ENCODE measurements at places on chromosomes 5 and 9. TPM values are rescaled to one million over a fixed set of nuclear protein-coding genes. Genes with fewer than 3 reads are reported as not detected.

The OSMR gene
- total RNA-seq, result 32.2 TPM

The RELL2 gene
- 1.3 TPM for total RNA-seq

The GGTA1 gene
- total RNA-seq, result 11.4 TPM

The PCDHA9 gene
- total RNA-seq, result 1.5 TPM

The TRPM3 gene
- 0.33 TPM for total RNA-seq

The SNX24 gene
- 13.1 TPM for total RNA-seq

DNA sequence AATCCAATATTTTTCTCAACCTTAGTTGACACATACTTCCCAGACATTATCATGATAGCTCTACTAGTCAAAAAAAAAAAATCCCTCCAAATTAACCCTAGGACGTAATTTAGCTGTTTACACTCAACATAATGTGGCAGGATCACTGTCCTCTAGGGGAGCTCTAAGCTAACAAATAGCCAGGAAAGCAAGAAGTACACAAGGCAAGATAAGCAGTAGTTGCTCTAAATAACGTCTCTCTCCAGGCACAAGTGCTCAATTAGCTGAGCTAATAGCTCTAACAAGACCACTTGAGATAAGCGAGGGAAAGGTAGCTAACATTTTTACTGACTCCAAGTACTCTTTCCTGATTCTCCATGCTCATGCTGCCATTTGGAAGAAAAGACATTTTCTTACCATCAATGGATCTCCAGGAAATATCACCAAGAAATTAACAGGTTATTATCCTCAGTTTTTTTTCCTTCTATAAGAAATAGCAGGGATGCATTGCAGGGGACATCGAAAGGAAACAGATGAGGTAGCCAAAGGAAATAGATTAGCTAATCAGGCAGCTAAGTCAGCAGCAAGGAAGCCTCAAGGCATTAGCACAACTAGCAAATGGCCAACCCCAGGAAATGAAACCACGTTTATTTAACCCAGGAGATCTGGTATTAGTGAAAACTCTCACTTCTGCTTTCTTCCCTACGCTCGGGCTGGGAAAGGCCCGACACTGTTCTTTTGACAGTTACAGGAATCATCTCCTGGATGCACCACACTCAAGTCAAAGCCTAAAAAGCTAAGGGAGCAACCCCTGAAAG is 614.1 kb downstream of the PTPRD start:
- no peak for DNase-seq

DNA sequence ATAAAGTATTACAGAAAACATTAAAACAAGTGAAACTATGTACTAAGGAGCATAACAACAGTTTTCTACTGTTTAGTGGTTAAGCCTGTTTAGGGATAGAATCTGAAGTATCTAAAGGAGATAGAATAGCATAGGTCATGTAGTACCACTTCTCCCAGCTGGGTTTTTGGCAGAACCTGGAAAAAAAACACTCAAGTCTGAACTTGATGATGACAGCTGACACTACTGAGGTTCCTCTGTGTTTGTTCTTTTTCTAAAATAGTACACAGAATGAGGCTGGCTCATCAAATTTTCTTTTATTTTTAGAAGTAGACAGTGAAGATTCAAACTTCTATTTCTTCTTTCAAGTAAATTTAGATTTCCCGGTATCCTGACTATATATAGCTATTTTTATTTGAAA is 203.8 kb upstream of the ACO1 start:
- no peak for DNase-seq

GRCh38 chr9:37798677-37799076 is 1.9 kb upstream of the DCAF10 start:
- no peak for DNase-seq

- DNase-seq, result no peak
These were observed 344.7 kb upstream of the DAP start for GRCh38 chr5:11105696-11106095.

DNA sequence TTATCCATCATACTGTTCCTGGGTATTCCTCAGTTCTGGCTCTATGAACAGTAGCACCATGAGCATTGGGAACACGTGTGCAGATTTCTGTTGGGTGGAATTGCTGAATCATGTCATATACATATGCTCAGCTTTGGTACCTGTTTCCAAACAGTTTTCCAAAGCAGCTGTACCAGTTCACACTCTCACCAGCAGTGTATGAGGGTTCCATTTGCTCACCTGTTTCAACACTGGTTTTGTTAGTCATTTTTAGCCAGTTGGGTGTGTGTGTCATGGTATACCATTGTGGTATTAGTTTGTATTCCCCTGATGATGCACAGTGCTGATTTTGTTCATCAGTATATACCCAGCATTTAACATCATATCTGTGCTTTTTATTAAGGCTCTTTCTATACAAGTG is 56.7 kb upstream of the ECM2 start:
- DNase-seq, result no peak

- DNase-seq, result no peak
These were observed 63.1 kb downstream of the HSPA4 start for GRCh38 chr5:133114933-133115310.

GRCh38 chr9:18580151-18580550 is 106.2 kb downstream of the ADAMTSL1 start:
- no peak for DNase-seq

GRCh38 chr5:6408627-6409446 is 30.5 kb upstream of the MED10 start:
- DNase-seq, result no peak

All from breast epithelium (tissue), 4 donors.